Frontal cortex (tissue), 4 donors: ENCODE measurements at places on chromosomes 11 and 22. TPM values are rescaled to one million over a fixed set of nuclear protein-coding genes. Genes with fewer than 3 reads are reported as not detected.

Gene MARK2
- 11.8 TPM for total RNA-seq

Gene ZNF214
- total RNA-seq: 15.9 TPM

Gene ZDHHC5
- 15.1 TPM for total RNA-seq

Gene KCNJ4
- 12.2 TPM for total RNA-seq

Gene ZNF215
- total RNA-seq: 5.3 TPM

Gene CELSR1
- 2.0 TPM for total RNA-seq

Gene SUSD2
- under 0.01 TPM for total RNA-seq

Gene ZNRF3
- 7.3 TPM for total RNA-seq

Gene LRRC10B
- total RNA-seq: 2.9 TPM

Gene ADORA2A
- total RNA-seq: 6.5 TPM

Gene SDF2L1
- 2.9 TPM for total RNA-seq

Gene TBX1
- not detected for total RNA-seq
